ENCODE measurements at places on chromosomes 12 and 14. TPM values are rescaled to one million over a fixed set of nuclear protein-coding genes. Genes with fewer than 3 reads are reported as not detected.

Gene CEBPE
- 0.96 TPM for total RNA-seq

Gene TMPRSS12
- not detected for total RNA-seq

Gene TDRD9
- 0.05 TPM for total RNA-seq

Gene BRMS1L
- total RNA-seq, result 4.8 TPM

Gene FGF6
- not detected for total RNA-seq

Gene KIF26A
- 0.63 TPM for total RNA-seq

Gene TMEM121
- total RNA-seq, result 7.0 TPM

Gene TPPP2
- not detected for total RNA-seq

Gene RNU4-1
- total RNA-seq, result 1,844 TPM

Gene SIX6
- total RNA-seq, result not detected

Gene BTBD7
- 18.0 TPM for total RNA-seq

Gene TEX52
- total RNA-seq, result not detected

Gene GYS2
- not detected for total RNA-seq

Gene ART4
- not detected for total RNA-seq

Gene RAD51AP1
- 30.3 TPM for total RNA-seq

Gene BEGAIN
- 1.2 TPM for total RNA-seq

Gene RBP5
- 0.48 TPM for total RNA-seq

Gene PLD4
- not detected for total RNA-seq

Gene KRT83
- total RNA-seq, result not detected

Gene WSCD2
- total RNA-seq, result not detected

Gene FLRT2
- not detected for total RNA-seq

Gene TAPBPL
- 52.0 TPM for total RNA-seq

Gene B4GALNT1
- 0.33 TPM for total RNA-seq

Gene TAS2R42
- not detected for total RNA-seq

Gene AKAP6
- total RNA-seq, result 0.60 TPM

Gene CLEC12A
- total RNA-seq, result 0.53 TPM

Gene PGF
- total RNA-seq, result not detected

Gene CCDC196
- total RNA-seq, result not detected

Gene ACSM4
- total RNA-seq, result not detected

All from activated naive CD4-positive, alpha-beta T cell treated with anti-CD3 and anti-CD28 coated beads, Interleukin-2, amount 10 ng/mL, durations not matched to agents 5 hours and 36 hours (primary cell).